ENCODE measurements at places on chromosomes 6 and 20.

- peak; percentile 20 for DNase-seq
Measured at GRCh38 chr20:32004963-32005362, 5.3 kb upstream of the CCM2L start.

DNA sequence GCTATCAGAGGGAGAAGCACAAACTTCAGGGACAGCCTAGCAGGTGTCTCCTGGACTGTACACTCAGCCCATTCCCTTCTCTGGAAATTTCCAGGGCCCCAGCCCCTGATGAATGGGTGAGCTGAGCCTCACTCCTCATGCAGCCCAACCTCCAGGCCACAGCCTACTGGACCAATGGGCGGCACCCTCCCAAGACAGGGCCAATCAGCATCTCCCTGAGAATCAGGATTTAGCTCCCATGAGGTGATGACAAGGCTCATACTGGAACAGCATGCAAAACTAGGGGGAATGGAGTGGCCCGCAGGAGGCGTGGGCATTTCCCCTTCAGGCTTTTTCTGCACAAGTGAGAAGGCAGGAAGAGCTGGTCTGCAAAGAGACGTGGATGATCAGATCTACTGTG lies 29.0 kb downstream of the NFATC2 start:
- DNase-seq: no peak

GRCh38 chr6:163725008-163725941 lies 310.8 kb downstream of the QKI start:
- no peak for DNase-seq

- no peak for DNase-seq
Measured at GRCh38 chr6:108031968-108032367, 42.6 kb downstream of the OSTM1 start.

DNA sequence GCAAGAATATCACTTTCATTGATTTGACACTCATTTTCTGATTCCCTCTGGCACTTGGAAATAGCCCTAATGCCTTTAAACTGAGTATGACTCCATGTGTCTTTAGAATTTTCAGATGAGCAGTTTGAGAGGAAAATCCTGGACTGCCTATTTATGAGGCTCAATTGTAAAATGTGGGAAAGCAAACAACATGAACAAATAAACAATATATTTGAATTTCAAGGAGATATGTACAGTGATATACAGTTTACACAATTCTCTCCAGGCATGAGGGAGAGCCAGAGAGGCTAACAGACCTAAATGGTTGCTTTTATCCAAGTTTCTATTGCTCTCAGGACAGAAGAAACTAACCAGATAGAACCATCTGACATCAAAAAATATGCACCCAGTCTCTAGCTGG lies 748.2 kb upstream of the NRSN1 start:
- DNase-seq: no peak

- no peak for DNase-seq
Measured at GRCh38 chr6:53281518-53282215, 67.1 kb downstream of the ELOVL5 start.

- no peak for DNase-seq
Measured at GRCh38 chr6:43171707-43172103, 636 bp downstream of the SRF start.

- no peak for DNase-seq
Measured at GRCh38 chr6:111565326-111566221, 40.1 kb downstream of the TRAF3IP2 start.

- DNase-seq: no peak
Measured at GRCh38 chr6:111727041-111727440, 121.4 kb upstream of the TRAF3IP2 start.

GRCh38 chr20:32889281-32889680 lies 30.6 kb downstream of the EFCAB8 start:
- no peak for DNase-seq

DNA sequence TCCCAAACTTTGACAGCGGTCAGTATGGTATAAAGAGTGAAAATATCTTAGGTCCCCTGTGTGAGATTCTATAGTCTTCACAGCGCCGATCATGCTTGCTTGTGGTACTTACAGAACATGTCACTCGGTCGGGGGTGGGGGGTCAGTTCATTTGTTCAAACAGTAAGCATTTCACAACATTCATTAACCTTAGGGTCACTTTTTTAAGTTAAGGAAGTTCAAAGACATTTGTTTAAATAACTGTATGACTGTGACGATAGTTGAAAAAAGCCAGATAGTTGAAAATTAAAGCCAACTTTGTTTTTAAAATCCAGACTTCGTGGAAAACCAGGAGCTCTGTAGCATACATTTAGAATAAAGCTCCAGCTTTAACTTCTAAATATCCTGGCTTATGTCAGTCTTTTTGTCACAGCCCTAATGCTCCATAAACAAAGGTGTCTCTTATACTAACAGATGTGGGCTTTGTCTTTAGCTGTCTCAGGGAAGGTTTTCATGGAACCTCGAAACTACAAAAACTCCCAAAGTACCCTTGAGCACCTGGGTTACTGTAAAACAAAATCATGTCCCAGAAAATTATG lies 57.9 kb upstream of the PHACTR2 start:
- no peak for DNase-seq

DNA sequence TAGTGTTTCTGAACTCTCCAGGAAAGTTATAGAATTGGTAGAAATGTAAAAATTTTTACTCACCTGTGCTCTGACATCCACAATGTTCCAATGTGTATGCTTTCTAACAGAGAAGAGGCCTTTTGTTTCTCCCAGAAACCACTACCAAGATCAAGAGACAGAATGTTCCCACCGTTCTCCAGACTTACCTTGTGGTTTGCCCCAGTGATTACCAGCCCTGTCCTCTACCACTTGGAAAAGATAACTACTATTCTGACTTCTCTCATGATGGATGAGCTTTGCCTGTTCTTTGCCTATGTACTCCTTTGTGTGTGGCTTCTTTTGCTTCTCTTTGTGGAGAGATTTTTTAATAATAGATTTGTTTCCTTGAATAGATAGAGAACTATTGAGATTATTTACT lies 173.0 kb upstream of the SCGN start:
- DNase-seq: no peak

- DNase-seq: no peak
Measured at GRCh38 chr20:21643417-21643816, 62.0 kb upstream of the PAX1 start.

DNA sequence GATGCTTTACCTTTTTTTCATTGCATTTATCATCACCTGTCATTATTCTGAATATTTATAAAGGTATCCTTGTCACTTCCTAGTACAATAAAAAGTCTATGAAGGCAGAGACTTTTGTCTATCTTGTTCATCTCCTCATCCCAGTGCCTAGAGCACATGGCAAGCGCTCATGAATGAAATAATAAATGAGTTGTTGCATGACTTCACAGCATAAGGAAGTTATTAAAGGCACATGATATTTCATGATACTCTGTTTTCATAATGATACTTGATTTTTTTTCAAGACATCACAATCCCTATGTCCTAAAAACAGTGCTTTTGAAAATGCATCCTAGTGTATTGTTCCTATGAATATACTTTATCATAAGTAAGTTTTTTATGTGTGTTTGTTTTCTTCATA lies 310.6 kb upstream of the RSPO3 start:
- DNase-seq: no peak
